ENCODE measurements at places on chromosomes 3 and 15. TPM values are rescaled to one million over a fixed set of nuclear protein-coding genes. Genes with fewer than 3 reads are reported as not detected.

GRCh38 chr3:177353140-177353539 lies 155.9 kb upstream of the TBL1XR1 start:
- no peak for DNase-seq

DNA sequence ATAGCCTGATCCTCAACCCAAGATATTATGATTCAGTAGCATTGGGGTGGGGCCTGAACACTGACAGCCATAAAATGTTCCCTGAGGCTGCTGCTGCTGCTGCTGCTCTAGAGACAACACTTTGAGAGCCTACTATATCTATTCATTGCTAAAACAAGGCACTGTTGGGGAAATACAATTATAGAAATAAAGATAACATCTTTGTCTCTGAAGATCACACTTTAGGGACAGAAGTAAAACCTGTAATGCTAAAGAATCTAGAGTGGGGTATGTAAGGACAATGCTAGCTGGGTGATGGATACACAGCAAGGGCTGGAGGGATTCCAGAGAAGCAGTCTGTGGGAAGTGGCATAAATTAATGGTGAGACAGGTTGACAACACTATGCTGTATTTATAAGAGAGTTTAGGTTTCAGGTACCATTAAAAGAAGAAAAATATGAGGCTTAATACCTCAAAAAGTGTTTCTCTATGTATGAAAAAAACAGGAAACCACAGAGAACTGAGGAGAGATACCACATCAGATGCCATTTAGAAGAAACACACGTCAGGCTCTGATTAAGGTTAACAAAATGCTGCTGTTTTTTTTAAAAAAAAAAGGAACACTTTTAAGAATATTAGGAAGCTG lies 115.9 kb downstream of the CBLB start:
- DNase-seq, result peak; percentile 78

GRCh38 chr3:136334209-136334608 lies 84.1 kb downstream of the PCCB start:
- DNase-seq, result no peak

- no peak for DNase-seq
Measured at GRCh38 chr3:3815206-3815605, 16.0 kb downstream of the LRRN1 start.

GRCh38 chr3:34998902-34999301 lies 640.4 kb upstream of the ARPP21 start:
- no peak for DNase-seq

DNA sequence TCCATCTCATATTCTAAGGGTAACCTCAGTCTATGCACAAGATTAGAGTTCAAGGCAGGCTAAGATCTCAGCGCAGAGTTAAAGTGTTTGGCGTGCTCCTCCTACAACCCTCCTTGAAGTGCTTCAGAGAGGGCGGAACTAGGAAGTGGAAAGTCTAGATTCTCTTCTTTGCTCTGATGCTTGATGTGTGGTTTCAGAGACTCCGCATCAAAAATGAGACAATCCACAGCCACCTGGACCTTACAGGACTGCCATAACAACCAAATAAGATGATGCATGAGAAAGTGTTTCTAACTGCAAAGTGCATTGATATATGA lies 161.3 kb upstream of the ATP11B start:
- DNase-seq, result no peak

GRCh38 chr3:177357352-177358090 lies 160.2 kb upstream of the TBL1XR1 start:
- no peak for DNase-seq

TGM5 gene
- not detected for polyA plus RNA-seq

DNA sequence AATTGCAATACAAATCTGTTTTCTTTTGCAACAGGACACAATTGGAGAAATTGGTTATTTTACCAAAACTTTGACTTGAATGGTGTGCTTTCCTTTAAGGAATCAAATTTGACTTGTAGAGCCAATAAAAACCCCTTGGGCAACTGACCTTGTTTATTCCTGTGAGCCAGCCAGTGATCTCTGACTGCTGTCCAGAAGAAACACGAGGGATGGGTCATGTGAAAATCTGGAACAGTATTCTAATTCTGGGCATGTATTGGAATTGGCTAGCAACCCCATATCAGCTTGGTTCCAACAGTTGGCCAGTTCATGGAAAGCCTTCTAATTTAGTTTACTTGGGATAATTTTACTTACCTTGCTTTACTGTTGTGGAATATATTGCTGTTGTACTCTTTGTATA lies 19.1 kb upstream of the HHATL start:
- no peak for DNase-seq

DNA sequence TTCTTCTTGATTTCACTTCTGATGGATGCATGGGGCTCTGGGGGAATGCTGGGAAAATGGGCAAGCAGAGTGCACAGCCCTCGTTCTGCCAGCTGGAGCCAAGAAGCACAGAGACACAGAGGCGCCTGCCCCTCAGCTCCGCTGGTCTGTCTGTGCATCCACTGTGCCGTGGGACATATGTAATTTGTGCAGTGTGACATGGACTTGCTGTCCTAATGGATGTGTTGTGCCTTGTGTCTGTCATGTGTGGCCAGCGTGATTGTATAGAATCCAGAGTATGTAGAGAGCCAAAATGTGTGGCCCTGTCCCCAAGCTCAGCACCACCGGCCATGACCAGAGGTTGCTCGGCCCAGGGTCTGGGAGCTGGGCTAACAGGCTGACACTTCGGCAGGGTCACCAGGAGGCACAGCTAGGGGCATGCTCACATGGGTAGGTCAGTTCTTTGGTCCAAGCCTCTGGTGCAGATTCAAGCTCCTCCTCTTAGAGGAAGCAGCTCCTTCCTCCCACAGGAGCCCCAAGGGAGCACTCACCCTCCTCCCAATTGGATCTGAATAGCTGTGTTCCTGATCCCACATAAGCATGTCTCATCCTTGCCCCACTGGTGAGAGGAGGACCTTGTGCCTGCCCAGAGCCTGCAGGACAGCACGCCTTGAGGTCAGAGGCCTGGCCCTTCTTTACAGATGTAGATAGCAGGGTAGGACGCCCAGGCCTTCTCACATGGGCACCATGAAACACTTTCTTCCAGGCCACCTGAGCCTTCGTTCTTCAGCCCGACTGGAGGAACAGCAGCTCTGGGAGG lies 100.8 kb upstream of the ABHD17C start:
- no peak for DNase-seq

- no peak for DNase-seq
Measured at GRCh38 chr3:151900460-151900859, 27.0 kb downstream of the SUCNR1 start.

- DNase-seq, result no peak
Measured at GRCh38 chr15:37080261-37080921, 20.0 kb downstream of the MEIS2 start.

DNA sequence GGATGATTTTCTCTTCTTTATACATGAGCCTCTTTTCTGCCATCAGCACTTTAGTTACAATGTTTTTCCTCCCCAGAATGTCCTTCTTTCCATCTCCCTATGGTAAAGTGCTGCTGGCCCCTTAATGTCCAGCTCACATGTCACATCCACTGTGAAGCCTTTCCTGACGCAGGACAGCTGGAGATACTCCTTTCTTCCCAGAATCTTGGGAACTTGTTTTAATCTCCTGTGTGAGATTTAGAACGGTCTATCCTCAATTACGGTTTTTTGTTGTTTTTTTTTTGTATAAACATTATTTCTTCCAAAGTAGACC lies 147.7 kb upstream of the TSC22D2 start:
- DNase-seq, result no peak

DNA sequence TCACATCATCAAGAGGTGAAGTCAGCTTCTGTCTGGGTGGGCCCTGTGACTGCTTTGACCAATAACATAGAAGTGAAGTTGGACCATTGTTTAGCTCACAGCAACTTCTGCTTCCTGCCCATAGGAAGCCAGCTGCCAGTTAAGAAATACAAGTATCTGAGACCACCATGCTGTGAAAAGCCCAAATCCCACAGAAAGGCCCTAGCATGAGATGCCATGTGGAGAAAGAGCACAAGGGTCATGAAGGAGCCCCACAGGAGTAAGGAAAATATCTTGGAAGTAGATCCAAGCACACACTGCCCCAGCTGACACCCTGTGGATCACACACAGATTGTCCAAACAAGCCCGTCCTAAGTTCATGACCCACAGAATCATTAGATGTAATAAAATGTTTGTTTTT lies 28.5 kb downstream of the RTP4 start:
- no peak for DNase-seq

GRCh38 chr3:85387913-85388505 lies 429.2 kb downstream of the CADM2 start:
- no peak for DNase-seq

DNA sequence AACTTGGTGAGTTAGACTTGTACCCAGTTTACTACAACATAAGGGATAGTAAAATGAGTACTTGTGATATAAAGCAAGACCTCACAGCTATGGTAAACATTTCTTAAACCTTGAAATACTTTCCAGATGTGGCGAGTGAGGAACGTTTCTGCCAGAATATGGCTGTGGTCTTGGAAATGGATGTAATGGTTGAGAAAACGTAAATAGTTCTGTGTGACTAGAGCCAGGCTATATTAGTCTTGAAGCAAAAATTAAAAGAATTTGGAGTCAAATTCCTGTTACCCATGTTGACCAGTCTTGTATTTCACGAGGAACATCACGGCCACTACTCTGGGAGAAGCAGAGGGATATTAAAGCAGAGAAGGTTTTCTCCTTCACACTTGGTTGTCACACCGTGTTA lies 15.3 kb downstream of the OR4F15 start:
- DNase-seq, result no peak

DNA sequence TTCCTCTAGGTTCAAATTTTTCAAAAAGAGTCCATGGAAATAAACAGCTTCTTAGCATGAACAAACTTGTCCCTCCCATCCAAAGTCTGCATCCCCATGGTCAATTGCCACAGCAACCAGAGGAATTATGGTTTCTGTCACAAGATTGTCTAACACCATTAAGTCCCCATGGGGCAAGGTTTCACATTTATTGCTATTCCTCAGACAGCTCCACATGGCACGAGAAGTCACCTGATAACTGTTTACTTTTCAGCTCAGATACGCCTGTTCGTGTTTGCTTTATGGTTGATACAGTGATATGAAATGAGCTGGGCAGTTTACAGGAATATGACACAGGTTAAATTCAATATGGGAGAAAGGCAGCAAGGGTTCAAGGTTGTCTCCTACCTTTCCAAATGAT lies 37.9 kb upstream of the MUC13 start:
- no peak for DNase-seq

- peak; percentile 47 for DNase-seq
Measured at GRCh38 chr3:63864008-63864964, 619 bp downstream of the ATXN7 start.

DNA sequence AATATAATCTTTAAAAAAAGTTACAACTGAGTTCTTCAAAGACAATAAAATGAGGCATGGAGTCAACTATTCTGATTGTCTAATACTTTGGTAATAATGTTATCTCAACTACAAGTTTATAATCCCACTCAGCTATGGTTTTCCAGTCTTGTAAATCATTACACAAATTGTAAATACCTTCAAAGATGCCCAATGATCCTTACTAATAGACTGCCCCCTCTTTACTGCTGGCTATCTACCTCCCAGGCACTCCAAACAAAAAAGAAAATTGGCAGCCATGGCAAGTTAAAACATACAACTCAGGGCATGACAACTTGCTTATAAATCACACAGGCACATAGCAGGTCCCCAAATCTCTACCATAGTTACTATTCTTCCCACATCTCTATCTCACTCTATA lies 58.5 kb downstream of the ZNF280D start:
- DNase-seq, result no peak

SHC4 gene
- 0.19 TPM for polyA plus RNA-seq

GRCh38 chr3:108342837-108343486 lies 46.6 kb downstream of the HHLA2 start:
- no peak for DNase-seq

ARGFX gene
- polyA plus RNA-seq, result not detected

- DNase-seq, result no peak
Measured at GRCh38 chr3:156535162-156535627, 19.7 kb downstream of the SSR3 start.

GRCh38 chr15:29222129-29222853 lies 47.3 kb downstream of the NSMCE3 start:
- no peak for DNase-seq

ZBBX gene
- not detected for polyA plus RNA-seq

A4GNT gene
- not detected for polyA plus RNA-seq

GRCh38 chr15:66739287-66739686 lies 37.3 kb downstream of the SMAD6 start:
- no peak for DNase-seq

- DNase-seq, result no peak
Measured at GRCh38 chr3:132459551-132459950, 42.2 kb downstream of the DNAJC13 start.

ARRDC4 gene
- polyA plus RNA-seq, result not detected

- DNase-seq, result no peak
Measured at GRCh38 chr15:55124616-55125015, 72.1 kb downstream of the RSL24D1 start.

DNA sequence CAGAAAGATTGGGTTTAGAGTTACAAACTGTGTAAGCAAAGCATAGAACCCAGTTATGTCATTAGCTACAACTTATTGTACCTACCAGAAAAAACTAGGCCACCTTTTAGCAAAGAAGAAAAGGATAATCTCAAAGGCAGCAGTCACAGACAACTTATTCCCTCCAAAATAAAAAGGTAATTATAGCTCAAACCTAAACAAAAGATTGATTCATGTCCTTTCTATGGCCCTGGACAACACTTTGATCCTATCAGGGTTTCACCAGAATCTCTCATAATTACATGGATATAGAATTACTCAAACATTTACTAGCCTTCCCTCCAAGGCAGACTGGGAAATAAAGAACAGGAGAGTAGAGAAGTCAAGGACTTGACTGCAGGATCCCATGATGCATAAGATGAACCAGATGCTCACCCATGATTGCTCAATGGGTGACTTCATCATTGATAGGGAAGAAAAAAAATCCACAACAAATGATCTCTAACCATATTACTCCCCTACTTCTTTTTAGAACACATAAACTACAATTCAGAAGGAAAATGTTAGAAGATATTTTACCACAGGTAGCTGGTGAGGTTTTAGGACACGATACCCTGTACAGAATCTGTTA lies 17.4 kb downstream of the DET1 start:
- DNase-seq, result no peak

DNA sequence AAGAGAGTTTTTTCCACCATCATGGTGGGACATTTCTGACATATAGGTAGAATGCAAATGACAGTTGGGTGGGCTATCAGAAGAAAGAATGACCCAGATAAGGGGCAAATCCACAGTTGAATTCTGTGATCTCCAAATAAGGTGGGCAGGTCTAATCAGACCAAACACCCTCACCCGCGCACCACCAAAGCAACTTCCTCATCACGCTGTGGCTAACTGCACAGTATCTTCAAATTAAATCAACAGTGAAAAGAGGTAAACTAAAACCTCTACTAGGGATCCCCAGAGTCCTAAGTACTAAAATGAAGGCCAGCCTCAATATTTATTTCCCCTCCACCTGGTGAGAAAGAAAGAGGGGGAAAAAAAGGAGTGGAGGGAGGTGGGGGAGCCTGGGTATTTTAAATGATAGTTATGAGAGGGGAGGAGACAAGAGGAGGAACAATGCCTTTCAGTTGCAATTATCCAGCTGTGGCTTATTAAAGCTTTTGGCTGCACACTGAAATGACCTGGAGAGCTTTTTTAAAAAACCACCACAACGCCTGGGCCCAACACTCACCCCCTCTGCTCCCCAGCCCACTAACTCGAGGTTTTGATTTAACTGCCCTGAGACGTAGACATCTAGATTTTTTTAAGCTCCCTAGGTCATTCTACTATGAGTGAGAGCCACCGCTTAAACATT lies 61.0 kb downstream of the LRIG1 start:
- DNase-seq, result peak; percentile 27

- DNase-seq, result no peak
Measured at GRCh38 chr3:60045686-60046085, 995.9 kb upstream of the CFAP20DC start.

CCR4 gene
- 0.08 TPM for polyA plus RNA-seq
